ENCODE measurements at places on chromosomes 5 and 9. TPM values are rescaled to one million over a fixed set of nuclear protein-coding genes. Genes with fewer than 3 reads are reported as not detected.

GRCh38 chr5:40796487-40796889 is 1.7 kb downstream of the PRKAA1 start:
- no peak for DNase-seq

GRCh38 chr9:133351908-133352634 is 4.1 kb downstream of the RPL7A start:
- DNase-seq: no peak

- DNase-seq: no peak
Measured at GRCh38 chr9:137982200-137982599, 104.6 kb downstream of the CACNA1B start.

GRCh38 chr5:120682851-120683250 is 218.8 kb downstream of the PRR16 start:
- no peak for DNase-seq

DNA sequence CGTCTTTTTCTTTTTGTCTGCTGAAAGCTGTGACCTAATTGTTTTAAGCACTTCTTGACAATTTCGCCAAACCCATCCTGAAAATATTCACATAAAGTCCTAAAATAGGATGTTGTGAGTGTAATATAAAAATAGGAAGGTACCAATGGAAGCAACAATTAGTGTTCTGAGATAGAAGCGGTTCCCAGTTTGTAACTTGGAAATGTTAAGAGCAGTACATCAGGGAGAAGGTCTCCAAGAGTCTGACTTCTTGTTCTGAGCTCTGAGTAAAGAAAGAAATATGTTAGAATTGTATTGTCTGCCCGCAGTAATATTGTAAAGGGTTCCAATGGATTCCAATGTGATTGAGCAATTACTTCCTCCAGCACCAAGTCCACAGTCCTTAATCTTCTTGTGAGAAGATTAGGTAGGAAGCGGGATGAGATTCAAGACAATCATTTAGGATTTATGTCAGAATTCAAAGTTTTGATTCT is 3.9 kb downstream of the VCAN start:
- peak; percentile 1 for DNase-seq

DNA sequence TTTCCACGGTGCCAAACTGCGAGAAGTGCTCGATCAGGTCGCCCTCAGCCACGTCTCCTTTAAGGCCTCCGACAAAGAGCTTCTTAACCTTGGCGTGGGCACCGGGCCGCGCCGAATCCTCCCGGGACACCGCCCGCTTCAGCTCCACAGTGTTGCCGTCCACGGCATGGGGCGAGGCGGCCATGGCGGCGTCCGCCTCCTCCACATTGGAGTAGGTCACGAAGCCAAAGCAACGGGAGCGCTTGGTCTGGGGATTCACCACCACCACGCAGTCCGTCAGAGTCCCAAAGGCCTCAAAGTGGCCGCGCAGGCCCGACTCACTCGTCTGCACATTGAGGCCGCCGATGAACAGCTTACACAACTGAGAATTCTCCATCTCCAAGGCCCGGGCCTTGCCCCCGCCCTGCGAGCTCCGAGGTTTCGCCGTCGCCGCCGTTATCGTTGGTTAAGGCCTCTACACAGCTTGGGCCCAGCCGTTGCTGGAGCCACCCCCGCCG is 424 bp downstream of the HNRNPA0 start:
- DNase-seq: no peak

DNA sequence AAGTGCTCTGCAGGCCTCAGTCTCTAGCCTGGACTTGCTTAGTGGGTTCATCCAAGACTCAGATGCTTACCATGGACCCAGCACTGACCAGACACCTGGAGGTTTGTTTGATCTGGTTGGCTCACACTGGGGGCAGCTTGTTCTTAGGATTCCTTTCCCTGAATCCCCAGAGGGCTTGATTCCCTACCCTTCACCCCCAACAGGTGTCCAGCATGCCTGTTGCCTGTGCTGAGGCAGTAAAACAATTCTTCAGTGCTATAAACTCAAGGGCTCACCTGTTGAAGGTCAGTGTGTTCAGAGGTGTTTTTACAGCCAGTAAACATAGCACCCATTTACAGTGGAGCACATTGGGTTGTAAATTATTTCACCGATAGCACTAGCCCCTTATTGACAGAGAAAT is 123.8 kb upstream of the KLF4 start:
- no peak for DNase-seq

GRCh38 chr9:118170032-118170955 is 466.1 kb downstream of the TLR4 start:
- DNase-seq: no peak

DNA sequence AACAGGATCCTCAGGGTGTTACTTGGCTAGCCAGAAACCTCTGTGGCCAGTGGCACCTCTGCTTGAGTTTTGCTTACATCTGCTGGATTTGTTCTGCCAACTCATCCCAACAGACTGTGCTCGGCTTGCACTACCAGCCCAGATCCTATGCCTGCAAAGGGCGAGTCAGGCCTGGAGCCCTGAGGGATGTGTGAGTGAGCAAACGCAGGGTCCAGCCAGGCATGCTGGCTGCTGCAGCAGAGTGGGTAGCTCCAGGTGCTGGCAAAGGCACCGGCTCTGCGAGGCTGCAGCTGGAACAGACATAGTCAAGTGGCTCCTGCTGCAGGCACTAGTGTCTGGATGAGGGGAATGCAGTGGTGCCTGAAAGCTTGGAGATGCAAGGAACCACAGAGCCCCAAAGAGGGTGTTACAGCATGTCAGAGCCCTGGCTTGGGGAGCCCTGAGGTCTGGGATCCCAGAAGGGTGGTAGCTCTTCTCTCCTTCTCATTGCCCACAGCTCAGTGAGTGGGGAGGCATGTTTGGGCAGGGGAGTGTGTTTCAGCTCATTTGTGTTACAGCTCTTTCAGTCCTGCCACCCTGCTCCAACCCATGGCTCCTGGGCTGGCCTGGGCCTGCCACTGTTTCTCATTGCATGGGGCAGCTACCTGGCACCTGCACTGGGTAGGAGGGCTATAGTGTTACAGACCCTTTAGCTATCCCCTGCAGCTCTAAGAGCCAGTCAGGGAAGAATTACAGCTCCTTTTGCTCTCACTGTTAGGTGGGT is 332.6 kb downstream of the TAF11L14 start:
- DNase-seq: no peak

- DNase-seq: no peak
Measured at GRCh38 chr5:82820961-82821845, 256.0 kb downstream of the TMEM167A start.

DNA sequence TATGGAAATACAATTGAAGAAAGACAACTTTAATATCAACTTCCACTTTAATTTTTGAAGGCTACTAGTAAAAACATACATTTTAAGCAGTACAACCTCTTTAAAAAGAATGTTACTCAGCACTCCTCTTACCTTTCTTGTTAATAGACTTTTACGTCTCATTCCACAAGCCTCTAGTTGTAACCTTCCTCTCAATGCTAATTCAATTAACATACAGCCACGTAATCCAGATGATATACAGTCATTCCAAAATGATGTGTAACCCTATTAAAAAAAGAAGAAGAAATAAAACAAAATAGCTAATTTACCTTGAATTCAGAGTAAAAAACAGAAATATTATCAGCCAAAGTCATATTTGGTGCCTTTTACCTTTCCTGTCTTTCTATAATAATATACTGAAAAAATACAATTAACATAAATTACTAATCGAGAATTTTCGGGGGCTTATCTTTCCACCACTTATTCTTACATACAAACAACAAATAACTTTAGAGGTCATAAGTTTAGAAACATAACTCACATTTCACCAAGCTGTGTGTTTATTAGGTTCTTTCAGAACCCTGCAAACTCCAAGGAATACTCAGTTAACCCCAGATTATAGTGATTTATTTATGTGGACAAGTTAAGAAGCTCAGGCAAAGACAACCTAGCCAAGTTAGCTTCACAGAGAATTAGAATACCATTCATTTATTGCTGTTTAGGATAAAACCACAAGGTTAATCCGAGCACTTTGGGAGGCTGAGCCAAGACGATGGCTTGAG is 30.3 kb downstream of the GOLPH3 start:
- DNase-seq: no peak

DNA sequence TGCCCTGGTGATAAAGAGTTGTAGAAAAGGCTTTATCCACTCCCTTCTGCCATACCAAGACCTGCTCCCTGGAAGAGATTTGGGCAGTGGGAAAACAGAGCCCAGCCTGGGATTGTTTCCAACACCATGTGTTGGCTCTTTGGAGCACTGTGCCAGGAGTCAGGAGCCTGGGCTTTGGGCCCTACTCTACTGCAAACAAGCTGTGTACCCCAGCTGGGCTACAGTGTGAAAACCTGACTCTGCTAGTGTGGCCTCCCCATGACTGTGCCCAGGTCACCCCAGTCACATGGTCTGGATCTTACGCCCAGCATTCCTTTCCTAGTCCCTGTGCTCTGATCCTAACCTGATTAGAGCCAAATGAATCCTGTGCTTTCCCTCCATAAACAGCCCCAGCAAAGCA is 39.3 kb upstream of the SHB start:
- DNase-seq: no peak

DNA sequence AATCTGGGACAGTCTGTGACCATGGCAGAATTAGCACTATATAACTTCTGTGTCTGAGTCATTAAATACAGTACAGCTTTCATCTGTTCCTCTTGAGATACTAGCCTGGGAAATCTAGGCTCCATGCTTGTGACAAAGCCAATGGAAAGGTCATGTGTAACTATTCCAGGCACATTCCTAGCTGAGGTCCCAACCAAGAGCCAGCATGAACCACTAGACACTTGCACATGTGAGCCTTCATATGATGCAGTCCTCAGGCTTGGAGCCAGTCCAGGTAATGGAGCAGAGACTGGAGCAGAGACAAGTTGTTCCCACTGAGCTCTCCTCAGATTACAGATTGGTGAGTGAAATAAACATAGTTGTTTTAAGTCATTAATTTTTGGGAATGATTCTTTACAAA is 412.4 kb upstream of the ZNF462 start:
- no peak for DNase-seq

DNA sequence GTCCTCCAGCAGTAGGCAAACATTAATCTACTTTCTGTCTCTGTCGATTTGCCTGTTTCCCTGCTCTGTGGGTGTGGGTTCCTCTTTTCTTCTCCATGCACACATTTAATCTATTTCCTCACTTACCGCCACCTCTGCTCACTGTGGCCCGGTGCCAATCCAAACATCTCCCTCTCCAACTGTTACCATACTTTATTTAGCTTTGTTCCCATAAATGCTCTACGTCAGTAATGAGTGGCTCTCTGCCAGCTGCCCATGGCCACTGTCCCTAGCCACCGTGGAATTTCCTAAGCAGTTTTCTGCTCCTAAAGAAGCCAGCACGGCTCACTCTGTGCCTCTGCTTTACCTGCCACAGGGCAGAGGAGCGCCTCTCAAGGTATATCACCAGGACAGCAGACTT is 19.5 kb upstream of the GOLPH3 start:
- DNase-seq: no peak

DNA sequence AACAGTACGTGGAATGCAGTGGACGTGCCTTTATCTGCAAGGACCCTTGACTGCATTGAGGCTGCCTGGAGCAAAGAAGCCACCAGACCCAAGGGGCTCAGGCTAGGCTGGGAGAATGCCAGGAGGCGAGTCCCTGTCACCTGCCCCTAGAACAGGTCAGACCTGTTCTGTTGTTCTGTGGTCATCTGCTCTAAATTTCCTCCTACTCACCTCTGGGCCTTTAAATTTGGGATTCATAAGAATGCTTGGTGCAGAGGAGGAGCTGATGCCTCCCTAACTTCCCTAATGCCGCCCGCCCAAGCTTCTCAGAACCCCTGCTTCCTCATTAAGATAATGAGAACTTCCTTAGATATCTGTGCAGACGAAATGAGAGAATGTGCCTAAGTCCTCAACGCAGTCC is 32.0 kb downstream of the DAPK1 start:
- DNase-seq: no peak

DNA sequence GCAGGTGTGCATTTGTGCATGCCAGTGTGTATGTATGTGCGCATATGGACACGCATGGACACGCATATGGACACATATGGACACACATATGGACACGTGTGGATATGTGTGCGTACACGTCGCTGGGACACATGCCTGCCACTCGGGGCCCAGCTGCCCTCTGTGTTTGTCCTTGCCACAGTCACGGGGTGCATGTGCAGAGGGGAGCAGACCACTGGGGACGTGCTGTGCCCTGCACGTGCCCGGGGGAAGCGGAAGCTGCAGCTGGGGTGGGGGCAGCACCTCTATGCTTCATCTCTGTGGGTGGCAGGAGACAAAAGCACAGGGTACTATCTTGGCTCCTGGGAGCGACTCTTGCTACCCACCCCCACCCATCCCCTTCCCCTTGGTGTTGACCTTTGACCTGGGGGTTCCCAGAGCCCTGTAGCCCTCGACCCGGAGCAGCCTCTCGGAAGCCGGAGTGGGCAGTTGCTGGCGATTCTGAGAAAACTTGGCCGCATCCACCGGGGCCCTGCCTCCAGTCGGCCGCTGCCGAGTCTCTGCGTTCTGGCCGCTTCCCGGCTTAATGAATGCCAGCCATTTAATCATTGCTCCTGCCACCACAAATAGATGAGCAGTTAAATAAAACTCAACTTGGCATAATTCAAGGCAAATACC is 2.4 kb upstream of the SLC6A18 start:
- no peak for DNase-seq

DNA sequence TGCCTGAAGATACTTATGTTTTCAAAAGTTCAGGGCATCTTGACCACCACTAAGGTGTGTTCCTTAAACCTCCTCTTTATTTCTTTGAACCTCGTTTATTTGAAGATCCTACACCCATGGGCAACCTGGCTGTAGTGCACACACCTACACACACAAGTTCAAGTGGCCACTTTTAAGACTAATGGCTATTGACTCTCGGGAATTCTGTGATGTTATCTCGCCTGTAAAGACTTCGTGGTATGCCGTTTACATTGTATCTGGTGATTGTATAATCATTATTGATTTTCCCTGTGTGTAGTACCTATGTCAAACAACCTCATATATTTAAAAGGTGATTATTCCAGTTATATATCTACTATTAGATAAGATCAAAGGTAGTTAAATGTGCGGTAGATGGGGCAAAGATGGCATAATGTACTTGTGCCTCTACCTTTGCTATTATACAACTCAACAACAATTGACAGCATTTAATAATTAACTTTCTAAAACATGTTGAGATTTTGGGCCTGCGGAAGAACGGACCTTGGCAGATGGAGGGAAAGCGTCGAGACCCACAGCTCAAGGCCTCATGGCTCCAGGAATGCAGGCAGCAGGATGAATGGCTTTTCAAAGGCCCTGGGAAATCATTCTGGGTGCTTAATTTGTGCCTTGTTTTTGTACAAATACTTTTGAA is 51.4 kb upstream of the IRX2 start:
- no peak for DNase-seq

The PCDHB14 gene
- total RNA-seq: 0.38 TPM

The SPINK13 gene
- not detected for total RNA-seq

The PELO gene
- total RNA-seq: 11.8 TPM

The PLPP7 gene
- total RNA-seq: 0.52 TPM

The HOMER1 gene
- 13.5 TPM for total RNA-seq

The LCN2 gene
- 3.4 TPM for total RNA-seq

The PCDHA9 gene
- total RNA-seq: not detected

The LURAP1L gene
- total RNA-seq: 1.4 TPM

The ANKRD18A gene
- 2.8 TPM for total RNA-seq

The SMIM33 gene
- total RNA-seq: 0.28 TPM

The PCDHB13 gene
- 0.14 TPM for total RNA-seq

The SHOC1 gene
- total RNA-seq: under 0.01 TPM

The DNM1 gene
- total RNA-seq: 0.94 TPM

The ADGRD2 gene
- 0.09 TPM for total RNA-seq

The NAIP gene
- total RNA-seq: 11.0 TPM

The GAS1 gene
- total RNA-seq: 9.1 TPM

All from thymus (tissue), 14 donors.